Activated CD8-positive, alpha-beta T cell treated with anti-CD3 and anti-CD28 coated beads, Interleukin-2, amount 10 ng/mL, durations not matched to agents 7 days and 5 days (primary cell): ENCODE measurements at places on chromosomes 2 and 18. TPM values are rescaled to one million over a fixed set of nuclear protein-coding genes. Genes with fewer than 3 reads are reported as not detected.

- no peak for DNase-seq
These were observed 195.2 kb downstream of the SLC8A1 start for GRCh38 chr2:40256649-40257048.

DNA sequence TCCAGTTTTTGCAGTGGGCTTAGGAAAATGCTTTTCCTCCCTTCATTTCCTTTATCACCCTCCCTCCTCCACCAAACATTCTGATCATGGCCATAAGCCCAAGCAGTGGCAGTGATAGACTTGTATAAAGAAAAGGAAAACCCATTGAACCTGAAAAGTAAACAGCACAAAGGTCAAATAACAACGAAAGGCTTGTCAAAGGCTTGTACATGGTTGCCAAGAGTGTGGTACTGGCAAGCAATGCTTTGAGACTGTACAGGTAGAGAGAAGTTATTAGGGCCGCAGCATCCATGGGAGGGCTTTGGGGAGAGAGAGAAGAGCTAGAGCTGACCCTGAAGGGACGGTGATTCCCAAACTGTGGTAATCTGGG, 2.1 kb upstream of the VWA3B start:
- DNase-seq: no peak

DNA sequence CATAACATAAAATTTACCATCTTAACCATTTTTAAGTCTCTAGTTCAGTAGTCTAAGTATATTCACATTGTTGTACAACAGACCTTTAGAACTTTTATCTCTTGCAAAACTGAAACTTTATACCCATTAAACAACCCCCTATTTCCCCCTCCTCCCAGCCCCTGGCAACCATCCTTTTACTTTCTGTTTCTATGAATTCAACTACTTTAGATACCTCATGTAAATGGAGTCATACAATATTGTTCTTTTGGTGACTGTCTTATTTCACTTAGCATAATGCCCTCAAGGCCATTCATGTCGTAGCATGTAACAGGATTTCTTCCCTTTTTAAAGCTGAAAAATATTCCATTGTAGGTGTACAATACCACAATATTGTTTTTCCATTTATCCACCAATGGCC, 129.8 kb downstream of the PDE11A start:
- no peak for DNase-seq

- DNase-seq: no peak
These were observed 79.9 kb downstream of the TRIB2 start for GRCh38 chr2:12796657-12797056.

COPS7B gene
- 47.5 TPM for total RNA-seq

DNA sequence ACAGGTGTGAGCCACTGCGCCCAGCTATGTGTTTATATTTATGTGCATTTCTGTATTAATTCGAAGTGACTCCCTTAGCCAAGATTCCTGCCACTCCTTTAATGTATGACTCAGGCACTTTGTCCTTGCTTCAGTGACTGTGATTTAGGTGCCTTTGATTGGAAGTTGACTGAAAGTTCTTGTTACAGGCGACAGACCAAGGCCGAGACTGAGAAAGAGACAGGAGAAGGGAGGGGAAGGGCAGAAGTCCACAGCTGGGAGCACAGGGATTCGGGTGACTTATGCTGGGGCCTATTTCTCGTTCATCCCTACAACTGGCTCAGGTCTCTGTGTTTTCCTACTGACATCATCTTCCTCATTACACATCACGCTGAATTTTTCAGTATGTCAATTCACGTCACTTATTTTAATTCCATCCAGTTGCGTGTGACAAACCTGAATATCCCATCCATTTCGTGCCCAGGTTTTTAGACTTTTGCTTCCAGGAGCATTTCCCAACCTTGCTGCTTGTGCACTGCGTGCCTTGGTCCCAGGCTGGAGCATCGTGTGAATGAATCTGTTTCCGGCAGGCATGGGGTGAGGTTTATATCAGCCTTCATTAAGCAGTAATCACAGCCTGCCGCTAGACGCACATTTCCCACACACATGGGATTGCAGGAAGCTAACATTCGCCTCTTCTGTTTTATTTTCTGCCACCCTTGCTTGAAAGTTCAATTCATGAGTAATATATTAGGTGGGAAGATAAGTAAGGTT, 42.4 kb downstream of the TMEM18 start:
- peak; percentile 14 for DNase-seq

- DNase-seq: no peak
These were observed 303.2 kb downstream of the MYCN start for GRCh38 chr2:16243411-16243996.

NT5DC4 gene
- total RNA-seq: not detected

- DNase-seq: no peak
These were observed 48.9 kb upstream of the SH3RF3 start for GRCh38 chr2:109080109-109080508.

MC4R gene
- not detected for total RNA-seq

- no peak for DNase-seq
These were observed 29.8 kb upstream of the MRPL33 start for GRCh38 chr2:27741673-27742072.

DNA sequence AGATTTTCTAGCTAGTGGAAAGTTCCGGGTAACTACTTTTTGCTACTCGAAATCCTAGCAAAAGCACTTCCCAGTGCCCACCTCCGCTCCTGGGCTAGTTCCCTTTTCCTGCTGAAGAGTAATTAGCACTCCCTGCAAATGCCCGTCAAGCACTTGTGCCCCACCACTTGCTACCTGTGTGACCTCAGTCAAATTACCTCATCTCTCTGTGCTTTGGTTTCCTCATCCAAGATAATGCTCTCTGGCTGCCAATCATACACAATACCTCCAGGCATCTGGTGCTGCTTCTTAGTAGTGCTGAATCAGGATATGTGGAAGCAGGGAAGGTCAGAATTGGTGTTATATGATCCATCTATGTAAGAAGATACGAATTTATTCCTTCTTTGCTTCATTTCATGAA, 102.1 kb upstream of the CDCA7 start:
- DNase-seq: no peak

DNA sequence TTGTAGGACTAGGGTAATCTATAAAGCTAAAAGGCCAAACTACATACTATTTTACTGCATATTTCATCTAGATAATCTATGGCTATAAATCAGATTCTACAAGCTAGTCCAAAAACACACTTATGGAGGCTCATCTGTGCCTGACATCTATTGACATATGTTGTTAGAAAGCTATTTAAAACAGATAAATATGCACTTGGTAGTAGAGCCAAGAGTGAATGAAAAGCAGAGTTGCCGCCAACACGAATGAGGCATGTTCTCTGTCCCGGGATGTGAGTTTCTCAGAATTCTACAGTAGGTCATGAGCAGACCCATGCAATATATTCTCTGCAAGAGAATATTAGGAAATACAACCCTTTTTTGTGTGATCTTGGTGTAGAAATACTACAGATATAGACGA, 66.7 kb upstream of the LPIN2 start:
- no peak for DNase-seq

DNA sequence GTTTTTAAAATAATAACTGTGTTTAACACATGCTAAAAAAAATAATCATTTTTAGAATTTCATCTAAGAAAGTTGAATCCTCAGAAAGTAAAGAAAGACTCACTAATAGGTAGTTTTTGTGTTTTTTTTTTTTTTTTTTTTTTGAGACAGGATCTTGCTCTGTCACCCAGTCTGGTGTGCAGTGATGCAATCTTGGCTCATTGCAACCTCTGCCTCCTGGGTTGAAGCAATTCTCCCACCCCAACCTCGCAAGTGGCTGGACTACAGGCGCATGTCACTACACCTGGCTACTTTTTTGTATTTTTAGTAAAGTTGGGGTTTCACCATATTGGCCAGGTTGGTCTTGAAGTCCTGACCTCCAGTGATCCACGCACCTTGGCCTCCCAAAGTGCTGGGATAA, 7.1 kb downstream of the CKAP2L start:
- DNase-seq: no peak

GRCh38 chr18:37321582-37322491, 243.8 kb downstream of the CELF4 start:
- DNase-seq: no peak

- DNase-seq: no peak
These were observed 279.0 kb downstream of the CALCRL start for GRCh38 chr2:187168720-187169713.

DNA sequence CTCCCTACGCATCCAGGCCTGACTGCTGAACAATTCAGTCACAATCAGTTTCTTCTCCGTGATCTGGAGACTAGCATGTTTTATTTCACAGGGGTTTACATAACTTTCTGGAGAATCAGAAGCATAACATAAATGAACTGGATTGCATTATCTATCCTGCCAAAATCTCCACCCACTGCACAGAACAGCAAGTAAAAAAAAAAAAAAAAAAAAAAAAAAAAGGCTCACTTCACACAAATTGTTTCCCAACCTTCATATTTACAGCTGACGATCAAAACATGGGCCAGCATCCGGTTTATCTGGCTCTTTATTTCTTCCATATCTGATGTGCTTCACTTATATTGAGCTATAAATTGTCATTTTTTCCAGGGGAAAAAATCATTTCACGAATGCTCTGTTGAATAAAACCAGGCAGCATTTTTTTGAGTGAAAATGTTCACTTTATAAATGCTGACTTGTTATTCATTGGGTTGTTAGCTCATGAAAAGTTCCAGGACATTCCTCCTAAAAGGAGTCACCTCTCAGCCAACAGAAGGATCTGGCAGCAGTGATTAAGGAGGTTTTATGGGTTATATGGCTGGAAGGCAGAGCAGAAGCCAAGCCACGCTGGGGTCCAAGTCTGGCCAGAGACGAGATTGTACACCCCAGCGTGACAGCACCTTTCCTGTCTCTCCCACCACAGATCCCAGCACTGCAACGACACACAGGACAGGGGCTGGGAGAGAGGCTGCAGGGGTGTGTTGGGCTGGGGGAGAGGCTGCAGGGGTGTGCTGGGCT, 51.2 kb upstream of the GLI2 start:
- no peak for DNase-seq

FOXD4L1 gene
- total RNA-seq: 0.21 TPM

MARCHF4 gene
- not detected for total RNA-seq

IL1RL2 gene
- not detected for total RNA-seq

DNA sequence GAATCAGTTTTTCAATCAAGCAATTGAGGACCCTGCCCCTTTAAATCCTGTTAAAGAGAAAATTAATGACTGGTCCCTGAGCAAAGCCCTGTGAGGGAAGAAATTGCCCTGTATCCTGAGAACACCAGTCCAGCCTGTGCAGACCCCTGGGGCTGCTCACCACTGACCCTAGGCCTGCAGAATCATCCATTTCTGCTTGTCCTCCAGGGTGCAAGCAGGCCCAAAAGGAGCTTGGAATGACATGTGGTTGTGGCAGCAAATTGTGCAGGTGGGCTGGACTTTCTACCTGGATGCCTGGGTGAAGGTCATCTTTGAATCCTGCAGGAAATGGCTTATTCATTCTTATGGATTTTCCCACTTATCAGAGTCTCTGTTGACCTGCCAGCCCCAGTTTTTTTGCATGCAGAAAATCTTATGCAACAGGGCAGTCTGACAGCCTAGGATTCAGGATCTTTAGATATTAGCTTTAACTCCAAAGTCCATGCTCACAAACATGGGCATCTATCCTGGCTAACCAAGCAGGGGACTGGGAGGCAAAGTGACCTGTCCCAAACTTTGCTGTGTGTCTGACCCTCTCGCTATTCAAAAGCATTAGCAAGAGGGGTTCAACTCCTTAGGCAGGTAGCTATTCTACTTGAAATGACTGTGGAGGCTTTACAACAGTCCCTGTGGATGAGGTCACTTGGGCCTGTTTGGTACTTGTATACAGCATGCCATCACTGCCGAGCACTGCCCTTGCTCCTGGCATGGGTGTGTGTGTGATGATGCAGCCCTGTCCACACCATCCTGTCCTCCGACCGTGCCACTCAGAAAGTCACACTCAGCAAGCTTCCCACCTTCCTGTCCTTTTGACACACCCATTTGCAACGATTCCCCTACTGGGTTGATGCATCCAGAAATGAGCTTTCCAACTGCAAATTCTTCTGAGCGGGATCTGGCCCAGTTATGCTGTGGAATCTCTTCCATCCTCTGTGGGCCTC, 85.3 kb downstream of the CAPN13 start:
- no peak for DNase-seq

GRCh38 chr18:80231616-80232015, 15.7 kb downstream of the PARD6G start:
- DNase-seq: peak; percentile 14

EGR4 gene
- not detected for total RNA-seq

DNA sequence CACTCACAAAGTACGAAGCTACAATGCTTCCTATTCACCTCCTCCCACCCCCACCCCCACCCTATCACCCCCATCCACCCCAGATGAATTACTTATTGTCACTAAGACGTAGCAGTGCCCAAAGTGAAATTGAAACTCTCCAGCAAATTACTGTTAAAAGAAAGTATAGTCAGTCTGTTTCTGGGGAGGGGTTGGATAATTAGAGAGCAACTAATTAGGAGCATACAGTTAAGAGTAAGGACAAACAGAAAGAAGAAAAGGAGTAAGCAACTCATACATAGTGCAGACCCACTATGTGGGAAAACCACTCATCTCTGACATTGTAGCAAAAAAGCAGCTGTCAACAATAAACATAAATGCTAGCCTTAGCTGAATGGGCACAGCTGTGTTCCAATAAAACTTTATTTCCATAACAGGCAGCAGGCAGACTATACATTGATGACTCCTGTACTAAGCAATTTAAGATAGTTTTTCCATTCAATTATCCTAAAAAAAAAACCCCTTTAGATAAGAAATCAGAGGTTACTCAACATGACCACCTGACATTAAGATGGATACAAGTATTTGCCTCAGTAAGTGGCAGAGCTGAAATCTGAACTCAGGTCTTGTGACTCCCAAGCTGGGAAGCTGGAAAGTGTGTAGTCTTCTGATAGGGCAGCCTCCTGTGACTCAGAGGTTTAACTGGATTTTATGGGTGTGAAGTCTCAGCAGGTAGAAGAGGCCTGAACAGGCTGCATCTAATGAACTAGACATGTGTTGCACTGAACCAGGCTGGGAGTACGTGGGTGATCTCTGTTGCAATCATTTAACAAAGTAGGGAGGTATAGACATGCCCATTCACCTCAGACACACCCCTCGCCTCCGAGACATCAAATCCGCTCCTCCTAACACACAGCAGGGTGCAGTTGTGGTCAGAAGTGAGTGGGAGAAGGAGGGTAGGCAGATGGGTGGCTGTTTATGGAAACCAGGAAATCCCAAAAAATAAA, 171.8 kb upstream of the KLF7 start:
- DNase-seq: no peak

DNA sequence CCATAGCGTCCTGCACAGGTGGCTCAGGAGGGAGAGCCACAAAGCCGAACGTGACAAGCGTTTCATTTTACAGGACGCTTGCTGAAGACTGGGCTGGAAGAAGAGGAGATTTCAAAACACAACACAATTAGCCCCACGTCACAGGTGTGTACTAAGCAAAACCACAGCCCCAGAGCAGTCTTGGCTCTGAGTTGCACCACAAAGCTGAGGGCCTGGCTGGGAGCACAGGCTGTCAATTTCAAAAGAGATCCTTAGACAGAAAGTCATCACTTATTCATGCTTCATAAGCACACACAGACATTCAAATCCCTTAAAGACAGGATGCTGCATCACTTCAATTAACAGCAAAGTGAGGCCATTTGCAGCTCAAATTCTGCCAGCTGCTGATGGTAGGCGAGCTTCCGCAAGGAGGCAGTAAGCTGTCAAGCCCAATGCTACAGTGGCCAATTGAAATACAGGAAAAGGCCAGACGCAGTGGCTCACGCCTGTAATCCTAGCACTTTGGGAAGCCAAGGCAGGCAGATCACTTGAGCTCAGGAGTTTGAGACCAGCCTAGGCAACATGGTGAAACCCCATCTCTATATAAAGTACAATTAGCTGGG, 79.6 kb downstream of the SKA1 start:
- DNase-seq: no peak

RASGRP3 gene
- 3.7 TPM for total RNA-seq

- DNase-seq: no peak
These were observed 11.3 kb downstream of the OSR1 start for GRCh38 chr2:19346983-19347618.
